Forelimb muscle (tissue), 1 donor: ENCODE measurements at places on chromosomes 7 and 10. TPM values are rescaled to one million over a fixed set of nuclear protein-coding genes. Genes with fewer than 3 reads are reported as not detected.

UNCX gene
- not detected for polyA plus RNA-seq

TWIST1 gene
- polyA plus RNA-seq: 4.8 TPM

HTR7 gene
- polyA plus RNA-seq: 0.18 TPM

DNA sequence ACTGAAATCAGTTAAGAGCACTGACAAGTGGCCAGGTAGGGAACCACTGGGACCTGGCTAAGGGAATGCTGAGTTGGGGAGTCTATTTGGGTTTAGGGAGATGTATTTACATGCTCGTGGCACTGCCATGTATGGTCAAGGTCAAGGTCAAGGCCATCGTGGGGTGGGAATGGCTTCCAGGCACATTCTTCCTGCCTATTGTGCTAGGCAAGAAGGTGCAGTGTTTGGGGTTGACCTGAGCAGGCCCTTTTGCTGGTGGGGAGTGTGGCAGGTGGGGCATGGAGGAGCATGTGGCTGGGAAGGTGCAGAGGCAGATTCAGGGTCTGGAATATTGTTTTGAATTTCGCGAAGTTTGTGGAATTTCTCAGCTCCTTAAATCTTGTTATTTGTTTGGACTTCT is 17.8 kb downstream of the FAM241B start:
- DNase-seq: no peak

LGI1 gene
- 34.6 TPM for polyA plus RNA-seq

DNA sequence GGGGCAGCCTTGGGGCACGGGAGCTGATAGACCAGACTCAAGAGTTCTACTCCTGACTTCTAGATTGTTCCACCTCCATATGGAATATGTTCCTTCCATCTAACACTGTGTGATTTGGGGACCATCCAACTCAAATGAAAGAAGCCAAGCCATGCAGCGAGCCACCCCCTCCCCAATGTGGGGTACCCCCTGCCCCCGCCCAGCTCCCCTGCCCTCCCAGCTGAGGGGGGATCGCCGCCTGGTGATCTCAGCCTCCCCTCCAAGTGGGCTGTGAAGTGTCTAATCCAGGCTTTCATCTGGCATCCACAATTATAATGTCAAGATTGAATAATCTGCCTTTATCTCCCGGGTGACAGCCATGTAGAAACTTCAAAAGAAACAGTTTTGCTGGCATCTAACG is 246.1 kb downstream of the RPS24 start:
- DNase-seq: no peak

DNA sequence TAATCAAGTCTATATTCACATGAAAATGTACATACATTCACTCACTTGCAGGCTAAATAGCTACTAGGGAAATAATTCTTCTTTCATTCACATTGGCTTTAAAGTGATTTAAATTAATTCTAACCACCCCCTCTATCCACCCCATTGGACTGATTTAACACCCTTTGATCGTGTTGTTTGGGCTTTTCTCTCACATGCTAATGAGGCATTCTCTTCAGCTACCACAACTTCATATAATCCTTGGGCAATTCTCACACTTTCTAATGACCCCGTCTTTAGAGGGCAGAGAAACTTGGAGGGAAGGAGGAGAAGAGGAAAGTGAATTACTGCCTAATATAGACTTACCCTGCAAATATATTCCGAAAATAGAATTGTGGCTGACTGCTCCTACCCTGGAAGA is 24.6 kb downstream of the GRM3 start:
- DNase-seq: no peak

GPC2 gene
- polyA plus RNA-seq: 6.3 TPM

TMEM236 gene
- 0.46 TPM for polyA plus RNA-seq
